ENCODE measurements at places on chromosomes 12 and 14.

- no peak for DNase-seq
Measured at GRCh38 chr12:86710109-86710508, 453.9 kb upstream of the MGAT4C start.

DNA sequence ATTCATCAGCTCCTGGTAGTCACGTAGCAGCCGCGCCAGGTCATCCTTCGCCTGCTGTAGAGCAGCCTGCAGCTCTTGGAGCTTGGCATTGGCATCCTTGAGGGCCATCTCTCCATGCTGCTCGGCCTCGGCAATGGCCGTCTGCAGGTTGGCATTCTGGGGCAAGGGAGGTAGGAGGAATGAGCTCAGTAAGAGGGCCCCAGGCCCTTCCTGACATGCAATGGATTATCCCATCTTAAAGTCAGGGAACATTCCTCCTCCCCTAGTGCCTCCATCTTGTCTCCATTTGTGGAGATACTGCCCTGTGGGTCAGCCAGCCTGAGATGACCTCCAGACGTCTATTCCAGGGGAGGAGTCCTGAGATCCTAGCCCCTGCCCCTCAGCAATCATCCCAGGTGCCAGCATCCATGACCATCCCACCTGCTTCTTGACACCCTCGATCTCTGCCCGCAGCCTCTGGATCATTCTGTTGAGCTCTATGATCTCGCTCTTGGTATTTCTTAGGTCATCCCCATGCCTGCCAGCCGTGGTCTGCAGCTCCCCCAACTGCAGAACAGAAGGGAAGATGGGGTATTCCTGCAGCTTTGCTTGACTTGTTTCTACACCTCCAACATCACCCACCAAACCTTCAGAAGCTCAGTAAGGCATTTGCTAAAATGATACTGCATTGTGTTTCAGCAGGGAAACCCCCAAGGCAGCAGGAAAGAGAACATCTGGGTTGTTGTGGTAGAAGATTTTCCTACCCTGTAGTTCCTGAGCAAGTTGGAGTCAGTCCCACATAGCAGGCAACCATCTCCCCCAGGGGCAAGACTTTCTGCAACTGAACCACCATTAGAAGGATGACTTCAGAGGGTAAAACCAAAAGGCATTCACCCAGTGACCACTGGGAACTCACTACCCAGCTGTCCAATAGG, 4.4 kb downstream of the KRT3 start:
- DNase-seq = no peak

DNA sequence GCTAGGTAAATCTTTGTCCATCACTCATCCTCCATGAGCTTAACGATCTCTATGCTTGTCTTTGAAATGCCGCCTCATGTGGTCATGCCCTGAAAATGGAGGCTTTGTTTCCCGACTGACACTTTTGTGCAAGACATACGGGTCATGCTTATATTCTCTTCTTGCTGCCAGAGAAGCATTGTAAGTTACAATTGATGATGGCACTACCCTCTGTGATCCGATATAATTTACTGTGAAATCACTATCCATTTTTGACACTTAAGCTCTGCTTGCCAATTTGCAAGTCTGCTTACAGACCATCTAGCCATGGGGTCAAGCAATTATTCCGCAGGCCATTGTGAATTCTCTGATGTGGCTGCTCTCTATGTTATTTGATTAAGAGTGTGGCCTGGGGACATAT, 650.0 kb downstream of the FLRT2 start:
- DNase-seq = no peak

GRCh38 chr12:49776413-49776812, 35.1 kb downstream of the TMBIM6 start:
- DNase-seq = peak; percentile 43

GRCh38 chr14:78535041-78535440, 364.9 kb downstream of the NRXN3 start:
- no peak for DNase-seq

DNA sequence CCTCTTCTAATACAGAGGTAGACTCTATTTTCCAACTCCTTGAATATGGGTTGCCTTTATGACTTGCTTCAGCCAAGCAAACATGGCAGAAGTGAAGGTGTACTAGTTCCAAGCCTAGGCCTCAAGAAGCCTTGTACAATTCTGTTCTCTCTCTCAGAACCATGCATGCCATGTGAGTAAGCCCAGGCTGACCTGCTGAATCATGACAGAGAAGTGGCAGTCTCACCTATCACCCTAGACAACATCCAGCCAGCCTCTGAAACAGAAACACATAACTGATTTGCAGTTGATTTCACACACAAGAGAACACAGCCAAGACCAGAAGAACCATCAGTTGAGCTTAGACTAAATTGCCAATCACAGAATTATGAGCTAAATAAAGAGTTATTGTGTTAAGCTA, 157.2 kb downstream of the GARIN6 start:
- DNase-seq = no peak

- no peak for DNase-seq
Measured at GRCh38 chr14:72652179-72652578, 241.7 kb downstream of the DPF3 start.

GRCh38 chr14:91470216-91470615, 39.9 kb downstream of the PPP4R3A start:
- DNase-seq = no peak

DNA sequence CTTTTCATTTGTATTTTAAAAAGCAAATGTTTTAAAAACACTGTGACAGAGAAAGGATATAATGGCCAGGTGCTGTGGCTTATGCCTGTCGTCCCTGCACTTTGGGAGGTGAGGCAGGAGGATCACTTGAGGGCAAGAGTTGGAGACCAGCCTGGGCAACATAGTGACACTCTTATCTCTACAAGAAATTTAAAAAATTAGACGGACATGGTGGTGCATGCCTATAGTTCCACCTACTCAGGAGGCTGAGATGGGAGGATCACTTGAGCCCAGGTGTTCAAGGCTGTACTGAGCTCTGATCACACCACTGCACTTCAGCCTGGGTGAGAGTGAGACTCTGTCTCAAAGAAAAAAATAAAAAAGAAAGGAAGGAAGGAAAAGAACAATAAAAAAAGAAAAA, 7.8 kb downstream of the RFX4 start:
- no peak for DNase-seq

DNA sequence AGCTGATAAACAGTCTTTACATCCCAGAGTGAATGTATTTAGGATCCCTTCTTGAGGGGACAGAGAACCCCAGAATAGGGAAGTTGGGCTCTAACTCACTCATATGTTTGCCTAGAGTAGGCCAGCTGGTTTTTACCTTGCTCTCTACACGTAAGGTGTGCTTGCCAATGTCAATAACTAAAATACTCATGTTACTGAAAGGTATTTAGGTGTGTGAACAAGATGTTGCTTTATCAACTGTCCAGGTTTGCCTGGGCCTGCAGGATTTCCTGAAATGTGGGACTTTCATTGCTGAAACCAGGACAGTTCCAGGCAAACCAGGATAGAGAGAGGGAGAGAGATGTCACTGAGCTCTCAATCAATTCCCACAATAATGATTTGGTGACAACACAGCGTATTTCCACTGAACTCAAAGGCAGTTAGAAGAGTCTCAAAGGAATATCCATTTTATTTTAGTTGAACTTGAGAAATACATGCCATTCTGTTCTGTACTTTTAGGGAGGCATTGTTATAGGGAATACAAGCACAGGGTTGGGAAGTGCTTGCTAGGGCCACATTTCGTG, 171.7 kb downstream of the NRXN3 start:
- DNase-seq = no peak

DNA sequence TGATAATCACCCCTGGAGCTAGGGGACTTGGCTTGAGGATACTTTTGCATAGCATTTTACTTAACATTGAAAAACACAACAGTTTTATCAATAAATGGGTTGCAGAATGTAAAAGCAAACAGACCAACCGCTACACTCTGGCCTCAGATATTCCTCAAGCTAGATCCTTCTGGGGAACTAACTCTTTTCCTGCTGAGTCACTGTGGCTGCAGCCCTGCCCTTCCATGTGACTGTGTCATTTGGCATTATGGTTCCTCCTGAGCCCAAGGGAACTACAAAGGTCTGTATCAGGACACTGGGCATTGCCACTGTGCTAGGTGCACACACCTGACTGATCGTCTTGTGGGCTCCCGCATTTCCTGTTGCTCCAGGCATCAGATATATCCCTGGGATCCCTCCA, 56.6 kb downstream of the TTC9 start:
- no peak for DNase-seq

- DNase-seq = no peak
Measured at GRCh38 chr12:2032506-2032905, 20.3 kb upstream of the CACNA1C start.

DNA sequence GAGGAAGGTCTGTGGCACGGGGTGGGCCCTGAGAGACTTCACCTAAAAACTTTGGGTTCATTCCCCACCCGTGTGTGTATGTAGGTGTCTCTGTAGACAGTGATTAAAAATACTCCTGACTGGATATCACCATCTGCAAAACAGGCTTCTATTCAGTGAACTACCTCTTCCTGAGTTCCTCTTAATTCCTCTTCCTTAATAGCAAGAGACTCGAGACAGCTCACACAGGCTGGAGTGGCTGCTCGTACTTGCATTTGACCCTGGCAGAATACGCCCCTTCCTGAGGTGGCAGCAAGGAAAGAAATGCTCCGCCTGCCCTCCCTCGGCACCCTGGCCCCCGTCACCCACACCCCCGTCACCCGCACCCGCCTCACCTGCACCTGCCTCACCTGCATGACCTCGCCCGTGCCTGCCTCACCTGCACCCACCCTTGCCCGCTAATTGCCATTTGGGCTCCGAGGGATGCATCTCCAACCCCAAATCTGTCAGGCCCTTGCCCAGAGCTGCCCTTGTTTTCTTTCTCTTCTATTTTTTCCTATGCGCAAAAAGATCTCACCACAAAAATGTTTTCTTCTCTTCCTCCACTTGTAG, 90.0 kb downstream of the FBXL14 start:
- DNase-seq = no peak

DNA sequence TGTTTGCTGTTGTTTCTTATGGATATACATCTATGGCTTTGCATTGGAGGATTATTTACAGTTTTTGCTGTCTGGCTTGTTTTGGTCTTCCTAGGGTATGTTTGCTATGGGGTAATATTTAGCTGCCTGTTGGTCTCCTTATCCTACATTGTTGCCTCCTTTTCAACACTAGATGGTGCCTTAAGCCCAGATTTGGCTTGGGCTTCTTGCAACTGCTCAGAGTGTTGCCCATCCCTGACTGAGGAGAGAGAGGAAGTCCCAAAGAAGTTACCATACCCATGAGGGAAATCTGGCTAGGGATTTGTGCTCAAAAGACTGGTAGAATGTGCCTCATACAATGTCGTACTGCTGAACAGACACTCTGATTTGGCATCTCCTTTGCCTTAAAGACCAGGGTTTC, 94.6 kb upstream of the MUCL1 start:
- DNase-seq = no peak

GRCh38 chr14:68787092-68787992, 5.5 kb downstream of the ZFP36L1 start:
- no peak for DNase-seq

DNA sequence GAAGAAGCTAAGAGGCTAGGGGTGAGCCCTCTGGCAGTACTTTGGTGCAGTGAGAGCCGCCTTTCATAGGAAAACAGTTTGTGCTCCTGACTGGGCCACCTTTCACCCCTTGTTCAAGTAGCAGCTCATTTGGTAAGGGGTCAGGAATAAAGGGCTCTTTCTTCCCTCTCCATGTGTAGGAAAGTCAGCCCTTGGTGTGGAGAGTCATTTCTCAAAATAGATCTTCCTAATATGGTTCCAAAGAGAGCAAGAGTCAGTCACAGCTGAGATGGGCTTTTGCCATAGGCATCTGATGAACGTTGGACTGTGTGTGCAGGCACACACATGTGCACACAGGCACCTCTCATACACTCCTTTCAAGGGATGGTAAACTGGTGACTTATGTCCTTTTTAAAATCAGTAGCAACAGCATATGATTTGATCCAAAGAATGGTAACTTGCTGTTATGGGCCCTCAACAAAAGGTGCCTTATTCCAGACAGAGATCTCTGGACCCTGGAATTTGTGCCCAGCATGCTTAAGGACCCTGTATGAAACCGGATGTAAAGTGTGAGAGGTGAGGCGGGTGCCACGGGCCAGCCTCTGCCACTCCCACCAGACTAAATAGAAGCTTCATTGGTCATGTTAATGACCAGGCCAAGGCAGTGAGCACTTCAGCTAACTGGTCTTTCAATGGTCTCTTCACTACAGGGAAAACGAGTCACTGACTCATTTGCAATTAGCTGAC, 16.7 kb upstream of the RIC8B start:
- no peak for DNase-seq

- DNase-seq = no peak
Measured at GRCh38 chr12:66047411-66048021, 83.0 kb downstream of the LLPH start.

DNA sequence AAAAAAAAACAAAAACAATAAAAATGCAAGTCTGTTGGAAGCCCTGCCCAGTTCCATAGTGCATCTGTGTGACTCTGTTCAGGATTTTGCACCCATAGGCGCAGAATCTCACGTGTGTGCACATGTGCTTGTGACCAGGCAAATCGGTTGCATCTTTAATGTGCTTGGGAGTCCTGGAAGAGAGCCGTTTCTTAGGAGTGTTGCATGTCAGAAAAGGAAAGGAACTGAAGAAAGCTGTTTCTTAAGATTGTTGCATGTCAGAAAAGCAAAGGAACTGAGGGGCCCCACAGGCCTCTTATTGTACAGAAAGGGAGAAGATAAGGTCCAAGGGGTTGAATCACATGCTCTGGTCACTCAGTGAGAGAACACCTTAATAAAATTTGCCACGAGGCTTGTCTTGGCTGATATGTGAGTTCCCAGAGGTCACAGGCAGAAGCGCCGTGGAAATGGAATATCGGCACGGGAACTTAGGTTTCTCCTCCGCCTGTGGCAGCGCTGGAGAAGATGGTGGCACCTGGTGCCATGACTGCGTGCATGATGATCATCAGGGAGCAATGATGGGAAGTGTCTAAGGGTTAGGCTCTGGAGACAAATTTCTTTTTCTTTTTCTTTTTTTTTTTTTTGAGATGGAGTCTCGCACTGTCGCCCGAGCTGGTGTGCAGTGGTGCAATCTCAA, 90.0 kb downstream of the LRRC74A start:
- DNase-seq = no peak

DNA sequence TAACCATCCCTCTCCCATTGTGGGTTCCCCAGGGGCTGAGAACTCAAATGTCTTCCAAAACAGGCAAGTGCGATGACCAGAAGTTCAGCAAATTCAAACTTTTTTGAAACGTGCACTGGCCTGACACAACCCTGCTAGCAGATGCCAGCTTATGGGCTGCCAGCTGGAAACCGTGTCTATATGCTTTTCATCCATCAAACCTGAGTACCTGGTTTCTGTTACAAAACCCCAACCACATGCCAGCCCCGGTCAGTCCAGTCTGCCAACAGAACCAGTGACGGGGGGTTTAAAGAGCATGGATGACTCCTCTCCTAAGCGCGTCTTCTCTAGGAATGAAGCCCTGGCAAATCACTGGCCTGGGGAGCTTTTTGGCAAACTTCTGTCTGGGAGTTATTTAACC, 189.7 kb downstream of the TTC7B start:
- no peak for DNase-seq

Data from CD8-positive, alpha-beta memory T cell (primary cell).